ENCODE measurements at places on chromosomes 2 and 18.

- no peak for DNase-seq
These were observed 34.7 kb downstream of the NOL10 start for GRCh38 chr2:10655074-10655473.

DNA sequence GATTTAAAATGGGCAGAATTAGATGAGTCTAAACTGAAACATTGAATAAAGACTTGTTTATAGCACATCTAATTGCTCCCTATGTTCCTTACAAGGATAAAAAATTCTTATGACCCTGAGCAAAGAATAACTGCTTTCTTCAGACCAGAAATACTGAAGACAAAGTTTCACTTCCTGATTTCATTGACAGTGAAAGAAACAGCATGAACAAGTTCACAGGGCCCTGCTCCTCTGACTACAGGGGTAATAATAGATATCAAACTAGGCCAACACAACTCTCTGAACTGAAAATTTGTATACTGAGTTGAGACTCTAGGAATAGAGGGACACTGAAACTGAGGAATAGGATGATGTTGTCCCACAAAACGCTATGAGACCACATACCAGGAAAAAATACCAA, 1383.3 kb upstream of the CDH2 start:
- DNase-seq = no peak

DNA sequence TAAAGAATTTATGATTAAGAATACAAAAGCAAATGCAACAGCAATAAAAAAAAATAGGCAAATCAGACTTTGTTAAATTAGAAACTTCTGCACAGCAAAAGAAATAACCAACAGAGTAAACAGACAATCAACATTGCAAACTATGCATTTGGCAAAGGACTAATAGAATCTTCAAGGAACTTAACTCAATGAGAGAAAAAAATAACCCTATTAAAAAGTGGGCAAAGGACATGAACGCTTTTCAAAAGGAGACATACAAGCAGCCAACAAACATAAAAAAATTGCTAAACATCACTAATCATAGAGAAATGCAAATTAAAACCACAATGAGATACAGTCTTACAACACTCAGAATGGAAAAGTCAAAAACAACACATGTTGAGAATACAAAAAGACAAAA, 166.0 kb upstream of the DSEL start:
- DNase-seq = no peak

- DNase-seq = no peak
These were observed 803 bp upstream of the FIGN start for GRCh38 chr2:163736433-163737189.

GRCh38 chr18:46236156-46236555, 132.0 kb downstream of the HAUS1 start:
- no peak for DNase-seq

GRCh38 chr2:213161759-213162515, 10.5 kb upstream of the IKZF2 start:
- no peak for DNase-seq
